Renal cortex interstitium (tissue), 15 donors: ENCODE measurements at places on chromosomes 7 and 10. TPM values are rescaled to one million over a fixed set of nuclear protein-coding genes. Genes with fewer than 3 reads are reported as not detected.

DNA sequence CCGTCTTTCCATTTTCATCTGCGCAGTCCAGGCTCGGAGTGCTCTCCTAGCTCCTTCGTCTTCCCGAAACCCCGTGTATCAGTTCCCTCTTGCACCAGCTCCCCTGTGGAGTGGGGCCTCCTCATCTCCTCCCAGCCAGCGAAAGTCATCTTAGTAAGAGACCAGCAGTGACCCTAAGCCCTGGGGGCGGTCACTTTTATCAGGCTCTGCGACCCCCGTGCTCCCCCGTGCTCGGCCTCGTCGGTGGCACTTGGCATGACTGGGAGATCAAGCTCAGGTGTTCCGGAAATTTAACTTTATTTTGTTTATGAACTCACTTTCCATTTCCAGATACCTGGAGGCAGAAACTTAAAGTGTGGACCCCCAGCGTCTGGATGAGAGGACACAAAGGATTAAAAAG lies 574 bp upstream of the ECHDC3 start:
- no peak for DNase-seq

Gene SLC25A13
- polyA plus RNA-seq, result 39.4 TPM

DNA sequence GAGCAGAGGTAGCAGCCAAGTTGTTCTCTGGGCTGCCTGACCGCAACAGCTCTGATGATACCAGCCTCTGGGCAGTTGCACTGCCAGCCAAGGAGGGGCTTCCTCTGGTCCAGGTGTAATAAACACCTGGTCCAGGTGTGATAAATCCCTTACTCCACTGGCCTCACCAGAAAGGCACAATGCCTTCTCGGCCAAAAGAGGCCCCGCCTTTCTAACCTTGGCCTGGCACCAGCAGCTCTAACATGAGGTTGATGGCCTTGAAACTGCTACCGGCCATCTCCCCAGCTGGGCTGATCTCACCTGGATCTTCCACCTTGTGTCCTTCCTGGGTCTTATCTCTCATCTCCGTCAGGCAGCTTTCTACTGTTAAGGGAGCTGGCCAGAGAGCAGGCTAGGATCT lies 45.5 kb upstream of the PDZD8 start:
- DNase-seq, result no peak

DNA sequence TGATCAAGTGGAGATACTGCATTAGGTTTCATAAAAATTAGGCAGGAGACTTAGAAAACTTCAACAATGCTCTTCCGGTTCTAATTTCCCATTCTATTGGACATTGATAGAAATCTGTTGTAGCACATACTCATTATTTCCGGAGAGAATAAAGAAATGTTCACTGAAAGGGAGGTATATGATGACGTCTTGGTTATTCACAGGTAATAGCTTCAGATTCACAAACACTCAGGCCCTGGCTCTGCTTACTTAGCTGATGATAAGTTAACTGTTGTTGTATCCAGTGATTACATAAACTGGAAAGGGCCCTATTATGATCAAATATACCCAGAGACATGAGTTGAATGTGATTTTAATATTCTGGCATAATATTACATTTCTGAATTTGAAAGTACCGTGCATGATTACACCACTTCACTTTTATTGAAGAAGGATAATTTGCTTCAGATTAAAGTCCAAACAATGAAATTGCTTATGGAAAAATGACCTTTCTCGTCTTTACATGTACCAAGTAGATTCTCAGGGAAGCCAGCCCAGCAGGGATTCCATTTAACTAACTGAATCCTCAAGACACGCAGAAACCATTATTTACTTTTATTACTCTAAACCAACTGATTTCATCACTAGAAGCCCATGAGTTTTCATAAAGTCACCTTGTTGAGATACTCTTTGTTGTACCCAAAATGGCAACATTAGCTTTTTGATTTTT lies 288.0 kb upstream of the PITRM1 start:
- DNase-seq, result no peak

Gene PRPS1L1
- not detected for polyA plus RNA-seq
